ENCODE measurements at places on chromosomes 2 and 18. TPM values are rescaled to one million over a fixed set of nuclear protein-coding genes. Genes with fewer than 3 reads are reported as not detected.

Gene NT5C1B
- not detected for total RNA-seq

Gene MGAT4A
- total RNA-seq: 0.49 TPM

Gene PPP1CB
- 83.0 TPM for total RNA-seq

Gene C1QL2
- not detected for total RNA-seq

Gene ST8SIA5
- total RNA-seq: not detected

Gene PLGLB1
- total RNA-seq: 0.63 TPM

Gene GPR17
- total RNA-seq: not detected

Gene EFHD1
- 3.7 TPM for total RNA-seq

Gene GALR1
- total RNA-seq: not detected

Gene RPRM
- not detected for total RNA-seq

Gene HOXD3
- 2.6 TPM for total RNA-seq

Gene GLI2
- total RNA-seq: 25.5 TPM

Gene CLHC1
- total RNA-seq: 1.5 TPM

Gene SULT1C2
- 1.5 TPM for total RNA-seq

Gene EFR3B
- total RNA-seq: 1.1 TPM

Gene CTLA4
- not detected for total RNA-seq

Gene CYTIP
- total RNA-seq: 0.38 TPM

Gene MAL
- total RNA-seq: 0.98 TPM

Gene RESP18
- total RNA-seq: not detected

Gene CNNM4
- total RNA-seq: 8.8 TPM

Gene CPO
- 0.13 TPM for total RNA-seq

Gene TTN
- under 0.01 TPM for total RNA-seq

Gene KRTCAP3
- 0.49 TPM for total RNA-seq

Gene PTCD3
- total RNA-seq: 42.9 TPM

Gene DSG1
- not detected for total RNA-seq

Gene RBM44
- total RNA-seq: 0.51 TPM

Gene IL1F10
- not detected for total RNA-seq

Gene RASGRP3
- total RNA-seq: not detected

Gene LANCL1
- 20.5 TPM for total RNA-seq

Gene AOX1
- 1.5 TPM for total RNA-seq

Gene IL1A
- total RNA-seq: not detected

Gene CHPF
- total RNA-seq: 424 TPM

Gene MBOAT2
- 20.8 TPM for total RNA-seq

Gene KCNJ13
- total RNA-seq: not detected

Gene GALNT3
- total RNA-seq: 21.2 TPM

Gene CENPO
- total RNA-seq: 37.6 TPM

Gene FNDC4
- total RNA-seq: 35.9 TPM
